Cardiac atrium fibroblast (primary cell): ENCODE measurements at places on chromosomes 11 and 22. TPM values are rescaled to one million over a fixed set of nuclear protein-coding genes. Genes with fewer than 3 reads are reported as not detected.

The DDTL gene
- 0.16 TPM in 1 of 2 replicates, not detected in the other for total RNA-seq

The TTC36 gene
- not detected in 2 replicates for total RNA-seq

The OR2AG2 gene
- total RNA-seq: not detected in 2 replicates

The LGR4 gene
- 31.1 and 51.4 TPM in 2 replicates for total RNA-seq

The C1QTNF5 gene
- total RNA-seq: 13.8 and 24.2 TPM in 2 replicates

The MCAM gene
- 51.3 and 129 TPM in 2 replicates for total RNA-seq

The IL17REL gene
- total RNA-seq: not detected in 2 replicates

The KCNQ1 gene
- total RNA-seq: 2.1 TPM in 1 of 2 replicates, not detected in the other

The GAS2 gene
- 1.8 TPM in 1 of 2 replicates, not detected in the other for total RNA-seq

The NOL12 gene
- 21.9 and 41.2 TPM in 2 replicates for total RNA-seq

The SELENOM gene
- 320 and 390 TPM in 2 replicates for total RNA-seq

The IGSF9B gene
- total RNA-seq: 0.65 TPM in 1 of 2 replicates, not detected in the other

The PLAAT5 gene
- 0.16 TPM in 1 of 2 replicates, not detected in the other for total RNA-seq

The TMEM151A gene
- total RNA-seq: 0.54 and 1.5 TPM in 2 replicates

The TMEM45B gene
- not detected in 2 replicates for total RNA-seq

The ABCC8 gene
- not detected in 2 replicates for total RNA-seq

The GTSE1 gene
- 3.6 and 5.8 TPM in 2 replicates for total RNA-seq

The SLC22A9 gene
- not detected in 2 replicates for total RNA-seq

The SMC1B gene
- total RNA-seq: not detected in 2 replicates

The TRIM77 gene
- total RNA-seq: not detected in 2 replicates

The LMO2 gene
- total RNA-seq: 10.3 and 12.3 TPM in 2 replicates

The B3GAT1 gene
- total RNA-seq: under 0.01 TPM in 1 of 2 replicates, not detected in the other

The MMP1 gene
- total RNA-seq: 1.1 and 1.5 TPM in 2 replicates

The ZNF215 gene
- 3.1 and 6.7 TPM in 2 replicates for total RNA-seq

The SLC5A1 gene
- not detected in 2 replicates for total RNA-seq

The DBX1 gene
- not detected in 2 replicates for total RNA-seq

The PLAAT2 gene
- total RNA-seq: not detected in 2 replicates

The SLC25A18 gene
- total RNA-seq: 0.16 TPM in 1 of 2 replicates, not detected in the other

The CARD18 gene
- not detected in 2 replicates for total RNA-seq

The VPREB1 gene
- total RNA-seq: not detected in 2 replicates

The GGTLC3 gene
- total RNA-seq: not detected in 2 replicates

The RTL10 gene
- 28.7 and 32.7 TPM in 2 replicates for total RNA-seq

The PKDREJ gene
- total RNA-seq: not detected in 2 replicates

The FAM118A gene
- total RNA-seq: 9.4 and 19.8 TPM in 2 replicates

The PHLDA2 gene
- total RNA-seq: 14.4 and 24.8 TPM in 2 replicates

The SMTNL1 gene
- total RNA-seq: not detected in 2 replicates

The TMA7B gene
- total RNA-seq: not detected in 2 replicates

The NARS2 gene
- 13.4 and 17.1 TPM in 2 replicates for total RNA-seq

The CCDC87 gene
- 0.16 TPM in 1 of 2 replicates, not detected in the other for total RNA-seq

The TEX54 gene
- total RNA-seq: not detected in 2 replicates

The C11orf54 gene
- total RNA-seq: 14.6 and 16.2 TPM in 2 replicates

The GRAMD1B gene
- total RNA-seq: 1.3 and 11.3 TPM in 2 replicates

The SCT gene
- not detected in 2 replicates for total RNA-seq

The APOA1 gene
- total RNA-seq: 2.3 TPM in 1 of 2 replicates, not detected in the other

The OR6T1 gene
- not detected in 2 replicates for total RNA-seq

The VSTM5 gene
- total RNA-seq: 0.18 TPM in 1 of 2 replicates, not detected in the other

The XKR3 gene
- total RNA-seq: not detected in 2 replicates

The PLCB3 gene
- 37.4 and 38.3 TPM in 2 replicates for total RNA-seq

The PARVG gene
- total RNA-seq: not detected in 2 replicates
